Immature natural killer cell (primary cell): ENCODE measurements at places on chromosomes 6 and 20.

DNA sequence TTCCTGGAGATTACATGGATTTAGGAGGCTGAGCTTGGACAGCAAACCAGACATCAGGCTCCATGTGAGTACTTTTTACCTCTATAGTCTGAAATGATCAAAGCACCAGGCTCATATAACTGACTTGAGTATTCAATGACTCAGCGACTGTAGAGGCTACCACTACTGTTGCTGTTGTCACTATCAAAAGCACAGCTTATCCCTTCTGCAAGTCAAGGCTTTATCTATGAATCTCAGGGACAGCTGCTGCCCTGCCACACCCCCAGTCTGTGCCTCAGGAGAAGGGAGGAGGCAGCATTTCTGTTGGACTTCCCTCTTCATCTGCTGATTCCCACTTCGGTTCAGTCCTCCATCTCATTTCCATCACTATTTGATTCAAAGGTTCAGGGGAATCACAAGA lies 80.5 kb upstream of the CNR1 start:
- no peaks in the 10 kb centered on the region for H3K36me3 ChIP-seq
- DNase-seq = no peak
- no peak overlapping the region for H3K27ac ChIP-seq

GRCh38 chr6:84077645-84078044 lies 44.1 kb downstream of the MRAP2 start:
- no peak for DNase-seq
- H3K27ac ChIP-seq = no peak overlapping the region
- no peaks in the 10 kb centered on the region for H3K36me3 ChIP-seq
- no peaks in the 10 kb centered on the region for H3K4me1 ChIP-seq
- peaks cover 3% of the 10 kb centered on the region for H3K27me3 ChIP-seq

- no peaks in the 10 kb centered on the region for H3K36me3 ChIP-seq
- no peaks in the 10 kb centered on the region for H3K4me1 ChIP-seq
- no peak overlapping the region for H3K4me3 ChIP-seq
- no peak for DNase-seq
- H3K27me3 ChIP-seq = peaks cover 2% of the 10 kb centered on the region
These were observed 97.0 kb downstream of the KCNB1 start for GRCh38 chr20:49385465-49385864.

GRCh38 chr20:54085910-54086309 lies 15.5 kb upstream of the BCAS1 start:
- peaks cover 5% of the 10 kb centered on the region for H3K4me1 ChIP-seq
- no peak overlapping the region for H3K27ac ChIP-seq
- H3K4me3 ChIP-seq = no peak overlapping the region
- H3K36me3 ChIP-seq = peaks cover 10% of the 10 kb centered on the region
- no peak for DNase-seq

DNA sequence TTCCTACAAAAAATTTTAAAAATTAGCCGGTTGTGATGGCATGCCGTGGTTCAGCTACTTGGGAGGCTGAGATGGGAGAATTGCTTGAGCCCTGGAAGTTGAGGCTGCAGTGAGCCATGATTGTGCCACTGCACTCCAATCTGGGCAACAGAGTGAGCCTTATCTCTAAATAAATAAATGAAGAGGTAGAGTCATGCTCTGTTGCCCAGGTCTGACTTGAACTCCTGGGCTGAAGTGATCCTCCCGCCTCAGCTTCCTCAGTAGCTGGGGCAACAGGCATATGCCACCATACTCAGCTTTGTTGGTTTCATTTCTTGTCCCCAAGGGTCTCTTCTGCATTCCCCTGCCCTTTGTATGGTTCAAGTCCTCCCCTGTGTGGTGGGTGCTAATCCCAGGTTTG lies 17.0 kb downstream of the HSPA1B start:
- DNase-seq = no peak
- H3K36me3 ChIP-seq = peaks cover under 1% of the 10 kb centered on the region
- no peak overlapping the region for H3K4me3 ChIP-seq
- no peak overlapping the region for H3K27ac ChIP-seq
- H3K4me1 ChIP-seq = peaks cover 2% of the 10 kb centered on the region
- H3K27me3 ChIP-seq = peaks cover 1% of the 10 kb centered on the region
